ENCODE measurements at places on chromosomes 12 and 14. TPM values are rescaled to one million over a fixed set of nuclear protein-coding genes. Genes with fewer than 3 reads are reported as not detected.

DNA sequence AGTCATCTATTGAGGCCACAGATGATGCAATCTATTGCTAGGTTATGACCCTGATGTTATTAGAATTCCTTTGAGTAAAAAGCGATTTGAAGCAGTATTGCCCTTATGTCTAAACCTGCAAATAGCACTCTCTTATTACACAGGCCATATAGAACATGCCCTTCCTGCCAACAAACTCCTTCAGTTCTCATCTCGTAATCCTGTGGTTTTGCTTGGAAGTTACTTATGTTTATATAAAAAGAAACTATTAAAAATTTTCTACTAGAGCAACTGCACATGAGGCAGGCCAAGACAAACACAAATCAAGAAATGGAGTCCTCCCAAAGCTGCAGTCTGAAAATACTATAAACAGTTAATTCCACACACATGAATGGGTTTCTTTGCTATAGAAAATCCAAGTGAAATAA, 1200.2 kb downstream of the LRFN5 start:
- no peak for DNase-seq

DNA sequence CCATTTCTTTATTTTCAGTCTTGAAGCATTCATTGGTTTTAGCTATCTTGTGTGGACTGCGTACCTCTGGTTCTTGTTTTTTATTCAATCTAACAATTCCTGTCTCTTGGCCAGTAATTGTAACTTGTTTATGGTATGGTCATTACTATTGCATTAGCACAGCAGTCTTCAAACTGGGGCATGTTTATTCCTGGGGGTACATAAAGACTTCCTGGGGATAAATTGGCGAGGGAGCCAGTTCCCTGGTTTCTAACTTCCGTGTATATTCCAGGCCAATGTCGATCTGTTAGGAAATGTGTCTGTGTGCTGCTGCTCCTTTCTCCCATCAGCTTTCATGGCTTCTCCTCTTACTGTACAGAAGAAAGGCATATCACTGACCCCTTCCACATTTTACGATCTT, 13.7 kb upstream of the EVL start:
- DNase-seq = no peak

DNA sequence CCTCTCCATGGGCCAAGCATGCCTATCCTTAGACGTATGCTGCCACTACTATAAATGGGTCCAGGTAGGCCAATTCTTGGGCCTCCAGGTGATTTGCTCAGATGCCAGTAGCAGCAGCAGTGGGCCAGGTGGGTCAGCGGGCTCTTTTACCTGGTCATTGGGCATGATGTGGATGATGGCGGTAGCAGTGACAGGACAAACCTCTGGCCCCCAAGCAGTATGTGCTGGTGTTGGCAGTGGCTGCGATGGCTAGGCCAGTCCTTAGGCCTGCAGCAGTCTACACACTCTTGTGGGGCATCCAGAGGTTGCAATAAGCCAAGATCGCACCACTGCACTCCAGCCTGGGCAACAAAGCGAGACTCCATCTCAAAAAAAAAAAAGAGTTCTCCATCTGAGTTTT, 19.1 kb upstream of the VASH1 start:
- DNase-seq = no peak

DNA sequence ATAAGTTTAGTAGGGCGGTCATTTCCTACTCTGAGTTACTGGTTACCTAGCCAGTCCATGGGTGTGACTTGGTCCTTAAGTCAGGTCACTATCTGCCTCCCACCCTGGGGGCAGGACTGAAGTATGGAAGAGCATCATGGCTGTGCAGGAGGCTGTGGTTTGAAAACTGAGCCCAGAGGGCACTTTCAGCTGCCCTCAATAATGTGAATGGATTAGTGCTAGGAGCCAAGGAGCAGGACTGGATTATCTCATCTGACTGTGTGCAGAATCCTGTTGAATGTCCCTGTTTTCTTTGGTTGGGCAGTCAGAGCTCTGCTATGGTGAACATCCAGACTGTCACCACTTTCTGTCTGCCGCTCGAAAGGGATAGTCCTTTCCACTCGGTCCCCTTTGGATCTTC, 1.6 kb downstream of the ATXN7L3B start:
- DNase-seq = no peak

Gene STAB2
- total RNA-seq = not detected

All from thoracic aorta (tissue), 2 donors.